ENCODE measurements at places on chromosomes 16 and 17. TPM values are rescaled to one million over a fixed set of nuclear protein-coding genes. Genes with fewer than 3 reads are reported as not detected.

GRCh38 chr16:27400751-27401620 is 988 bp upstream of the IL21R start:
- no peak for DNase-seq

- DNase-seq = no peak
These were observed 26.0 kb upstream of the SPPL2C start for GRCh38 chr17:45818699-45819098.

DNA sequence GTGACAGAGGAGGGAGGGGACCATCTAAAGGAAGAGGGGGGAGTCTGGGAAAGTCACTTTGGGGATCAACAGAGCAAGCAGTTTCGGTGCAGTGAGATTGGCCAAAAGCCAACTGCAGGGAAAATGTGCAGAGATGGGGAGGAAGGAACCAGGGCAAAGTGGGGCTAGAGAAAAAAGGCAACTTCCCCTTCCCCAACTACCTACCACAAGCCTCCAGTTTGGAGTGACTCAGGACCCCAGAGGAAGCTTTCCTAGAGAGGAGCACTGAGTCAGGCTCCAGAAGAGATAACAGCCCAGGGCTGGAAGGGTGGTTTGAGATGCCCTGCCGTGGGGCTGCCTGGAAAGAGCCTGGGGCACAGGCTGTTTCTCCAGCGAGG is 6.9 kb upstream of the CD300LD start:
- no peak for DNase-seq

GRCh38 chr16:10805334-10805733 is 13.3 kb downstream of the TVP23A start:
- no peak for DNase-seq

DNA sequence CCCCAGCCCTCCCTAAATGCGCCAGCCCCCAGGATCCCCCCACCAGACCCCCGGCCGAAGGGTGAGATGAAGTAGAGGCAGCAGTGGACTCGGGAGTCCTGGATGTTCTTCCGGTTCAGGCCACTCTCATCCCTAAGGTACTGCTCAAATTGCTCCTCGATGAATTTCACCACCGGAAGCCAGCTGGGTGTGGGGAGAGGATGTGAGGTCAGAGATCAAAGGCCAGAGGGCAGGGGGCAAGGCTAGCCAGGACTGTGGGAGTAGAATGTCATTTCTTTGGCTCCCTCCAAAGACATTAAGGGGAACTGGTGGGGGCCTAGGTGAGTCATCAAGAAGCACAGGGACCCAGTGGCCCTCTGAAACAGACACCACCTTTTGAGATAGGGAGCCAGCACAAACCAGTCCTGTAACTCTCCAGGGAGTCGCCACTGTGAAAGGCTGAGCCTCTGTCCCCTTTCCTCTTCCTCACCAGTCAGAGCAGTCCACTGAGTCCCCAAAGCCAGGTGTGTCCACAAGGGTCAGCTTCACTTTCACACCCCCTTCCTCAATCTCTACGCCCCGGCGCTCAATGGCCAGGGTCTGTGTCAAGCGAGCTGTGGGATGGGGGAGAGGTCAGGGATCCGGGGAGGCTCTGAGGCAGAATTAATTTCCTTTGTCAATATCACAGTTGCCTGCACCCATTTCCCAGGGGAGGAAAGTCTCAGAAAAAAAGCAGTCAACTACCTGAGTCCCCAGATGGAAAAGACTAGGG is 895 bp downstream of the SEPTIN1 start:
- DNase-seq = no peak

Gene MYOCD
- total RNA-seq = not detected

Gene FBXW10B
- total RNA-seq = 1.0 TPM
